ENCODE measurements at places on chromosomes 4 and X.

DNA sequence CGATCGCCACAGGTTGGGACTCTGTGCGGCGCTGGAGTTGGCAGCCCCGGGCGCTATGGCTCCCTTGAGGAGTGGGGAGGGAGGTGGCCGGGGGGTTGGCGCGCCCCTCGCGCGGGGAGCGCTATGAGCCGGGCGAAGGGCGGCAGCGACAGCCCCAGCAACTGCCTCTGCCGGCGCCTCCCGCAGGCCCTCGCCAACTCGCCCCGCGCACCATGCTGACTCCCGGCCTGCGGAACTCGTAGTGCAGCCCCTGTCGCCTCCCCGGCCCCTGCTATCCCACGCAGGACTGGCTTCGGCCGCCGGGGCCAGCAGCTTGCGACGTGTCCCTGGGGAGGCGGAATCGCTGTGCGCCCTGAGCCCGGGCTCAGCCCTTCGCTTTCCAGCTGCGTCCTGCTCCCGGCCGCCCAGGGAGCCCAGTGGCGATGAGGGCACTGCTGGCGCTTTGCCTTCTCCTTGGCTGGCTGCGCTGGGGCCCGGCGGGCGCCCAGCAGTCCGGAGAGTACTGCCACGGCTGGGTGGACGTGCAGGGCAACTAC is 415 bp downstream of the SHISA3 start:
- DNase-seq = peak; percentile 12

GRCh38 chr4:68344785-68345184 is 5.1 kb downstream of the YTHDC1 start:
- no peak for DNase-seq

GRCh38 chrX:100623001-100623400 is 13.6 kb downstream of the TSPAN6 start:
- DNase-seq = no peak

DNA sequence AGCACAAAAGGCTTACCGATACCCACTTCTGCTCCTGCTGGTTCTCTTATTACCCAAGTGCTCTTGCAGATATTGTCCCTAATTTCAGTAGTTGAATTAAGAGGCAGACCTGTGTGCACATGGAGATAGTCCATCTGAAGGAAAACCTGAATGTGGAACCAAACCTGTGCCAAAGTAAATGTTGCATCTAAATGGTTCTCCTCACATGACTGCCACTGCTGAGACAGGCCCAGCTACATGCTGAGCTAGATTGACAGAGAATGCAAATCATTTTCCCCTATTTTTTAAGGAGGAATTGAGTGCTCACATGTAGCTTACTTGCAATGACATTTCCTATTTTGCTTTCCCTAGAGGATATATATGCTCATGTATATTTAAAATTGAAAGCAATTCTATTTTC is 609.1 kb upstream of the TECRL start:
- DNase-seq = no peak

DNA sequence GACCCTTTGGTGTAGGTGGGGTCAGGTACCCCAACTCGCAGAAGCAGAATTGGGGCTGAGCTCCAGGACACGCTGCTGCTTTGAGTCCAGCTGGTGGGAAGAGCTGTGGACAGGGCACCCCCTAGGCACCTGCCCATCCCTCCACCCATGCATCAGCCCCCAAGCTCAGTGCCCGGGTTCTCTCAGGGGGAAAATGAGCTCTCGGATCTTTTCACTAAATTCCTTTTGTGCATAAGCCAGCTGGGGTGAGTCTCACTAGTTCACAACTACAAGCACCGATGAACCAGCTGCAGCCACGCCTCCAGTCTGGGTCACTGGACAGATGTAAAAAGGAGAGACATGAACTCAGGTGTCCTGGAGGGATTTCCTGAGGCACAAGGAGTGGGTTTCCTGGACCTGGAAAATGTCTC is 286.8 kb downstream of the CRLF2 start:
- no peak for DNase-seq

GRCh38 chr4:13527981-13528820 is 16.1 kb downstream of the NKX3-2 start:
- peak; percentile 48 for DNase-seq

DNA sequence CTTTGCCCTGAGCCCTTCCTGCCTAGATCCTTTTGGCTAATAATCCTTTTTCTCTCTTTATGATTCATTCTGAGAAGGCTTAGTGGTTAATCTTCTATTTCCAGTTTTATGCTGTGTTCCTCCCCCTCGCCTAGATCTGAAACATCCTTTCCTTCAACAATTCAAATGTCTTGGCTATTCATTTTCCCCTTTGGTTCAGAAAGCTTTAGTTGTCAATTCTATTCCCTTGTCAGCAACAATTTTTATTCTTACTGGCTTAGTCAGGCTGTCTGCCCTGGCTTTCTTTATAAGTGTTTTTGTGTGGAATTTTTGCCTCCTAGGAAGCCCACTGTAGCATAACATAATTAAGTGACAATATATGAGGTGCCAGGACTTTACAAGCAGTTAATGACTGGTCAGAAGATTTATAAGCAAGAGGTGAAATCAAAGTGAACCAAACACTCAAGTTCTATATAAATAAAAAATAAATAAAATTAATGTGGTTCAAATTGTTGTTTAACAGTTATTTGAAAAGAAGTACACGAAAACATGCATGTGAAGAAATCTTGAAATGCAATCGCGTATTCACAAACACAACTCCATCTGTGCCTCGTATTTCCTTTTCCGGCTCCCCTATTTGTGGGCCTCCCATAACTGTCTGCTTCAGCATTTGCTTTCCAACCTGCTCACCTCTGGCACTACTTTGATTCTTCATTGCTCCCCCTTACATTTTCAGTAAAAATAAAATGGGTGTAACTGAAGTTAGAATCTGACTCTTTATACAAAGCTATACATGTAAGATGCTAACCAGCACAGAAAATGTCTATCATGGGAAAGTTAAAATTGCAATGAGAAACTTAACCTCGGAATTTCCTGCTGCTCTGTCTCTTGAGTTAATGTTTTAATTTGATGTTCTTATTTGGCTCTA is 235.4 kb downstream of the SPRY1 start:
- no peak for DNase-seq

DNA sequence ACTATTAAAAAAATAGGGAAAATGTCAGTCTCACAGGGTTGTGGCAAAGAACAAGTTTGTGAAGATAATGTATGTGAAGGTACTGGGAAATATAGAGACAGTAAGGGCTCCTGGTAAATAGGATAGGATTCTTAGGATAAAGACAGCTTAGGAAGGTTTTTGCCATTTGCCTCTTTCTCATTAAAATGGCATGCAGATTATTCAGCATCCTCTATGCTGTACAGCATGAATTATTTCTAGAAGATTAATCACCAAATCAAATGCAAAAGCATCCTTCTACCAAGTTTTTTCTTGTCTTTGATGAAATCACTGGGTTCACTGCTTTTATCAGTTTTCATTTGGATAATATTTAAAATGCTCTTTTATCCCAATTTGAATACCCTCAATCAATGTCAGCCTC is 142.8 kb downstream of the NDST3 start:
- no peak for DNase-seq

- no peak for DNase-seq
Observed at GRCh38 chr4:126718136-126718535, 914.6 kb upstream of the INTU start.

DNA sequence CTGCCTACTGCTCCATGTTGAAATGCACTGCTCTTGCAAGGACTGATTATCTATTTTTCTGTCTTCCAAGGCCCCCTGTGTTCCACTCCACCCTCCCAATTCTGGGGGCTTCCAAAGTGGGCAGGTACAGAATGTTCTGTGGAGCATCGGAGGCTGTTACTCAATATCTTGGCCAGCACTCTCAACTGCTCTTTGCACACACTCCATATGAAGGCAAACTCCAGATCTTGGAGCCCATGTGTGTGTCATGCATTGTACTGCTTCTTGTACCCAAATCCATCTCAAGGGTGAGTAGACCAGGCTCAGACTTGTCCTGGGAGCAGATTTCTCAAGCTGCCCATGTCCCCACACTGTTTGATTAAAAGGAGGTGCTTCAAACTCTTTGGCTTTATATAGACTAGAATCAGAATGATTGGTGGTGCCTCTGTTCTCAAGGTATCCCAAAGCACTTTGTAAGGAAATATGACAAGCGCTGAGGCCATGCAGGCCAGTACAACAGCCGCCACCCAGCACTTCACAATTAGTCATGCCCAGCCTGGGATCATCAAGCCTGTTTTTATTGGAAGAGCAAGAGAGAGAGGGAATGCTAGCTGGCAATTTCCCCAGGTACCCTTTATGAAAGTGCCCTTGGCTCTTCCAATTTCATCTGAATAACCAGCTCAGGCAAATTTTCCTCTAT is 44.3 kb downstream of the AR start:
- DNase-seq = no peak

GRCh38 chr4:57053508-57053907 is 56.7 kb downstream of the IGFBP7 start:
- no peak for DNase-seq

DNA sequence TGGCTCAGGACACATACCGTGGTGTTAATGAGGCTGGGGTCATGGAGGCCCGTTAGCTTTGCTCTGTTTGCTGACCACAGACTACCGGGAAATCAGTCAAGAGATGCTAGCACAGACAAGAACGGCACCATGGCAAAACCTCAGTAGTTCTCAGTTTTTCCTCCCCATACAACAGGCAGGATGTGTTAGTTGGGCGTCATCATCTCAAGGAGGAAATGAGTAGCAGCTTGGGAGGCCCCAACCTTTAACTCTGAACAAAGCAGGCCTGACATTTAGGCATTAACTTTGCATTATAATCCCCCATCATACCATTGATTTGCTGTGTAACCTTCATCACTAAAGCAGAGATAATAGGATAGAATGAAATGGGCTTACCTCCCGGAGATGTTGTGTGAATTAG is 714.2 kb downstream of the RPA4 start:
- peak; percentile 30 for DNase-seq

- no peak for DNase-seq
Observed at GRCh38 chr4:61182915-61183314, 17.2 kb upstream of the ADGRL3 start.

- DNase-seq = no peak
Observed at GRCh38 chrX:45740291-45740690, 539.6 kb upstream of the DIPK2B start.

- no peak for DNase-seq
Observed at GRCh38 chr4:28744066-28744465, 1883.4 kb downstream of the STIM2 start.

DNA sequence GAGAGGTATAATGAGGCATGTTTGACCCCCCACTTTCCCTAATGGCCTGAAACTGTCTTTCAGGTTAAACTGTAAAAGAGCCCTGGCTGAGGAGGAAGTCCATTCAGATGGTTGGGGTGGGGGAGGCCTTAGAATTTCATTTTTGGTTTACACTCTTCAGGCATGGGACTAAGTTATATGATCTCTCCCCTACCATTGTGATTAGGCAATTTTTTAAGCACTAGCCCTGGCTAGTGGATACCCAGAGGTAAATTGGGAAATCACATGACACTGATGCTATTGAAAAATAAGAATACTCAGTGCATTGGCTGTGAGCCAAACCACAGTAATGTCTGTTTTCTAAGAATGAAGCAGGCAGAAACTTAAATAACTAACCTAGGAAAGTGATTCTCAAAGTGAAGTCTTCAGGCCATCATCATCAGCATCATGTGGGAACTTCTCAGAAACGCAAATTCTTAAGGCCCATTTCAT is 149.7 kb downstream of the RRAGB start:
- peak; percentile 3 for DNase-seq

DNA sequence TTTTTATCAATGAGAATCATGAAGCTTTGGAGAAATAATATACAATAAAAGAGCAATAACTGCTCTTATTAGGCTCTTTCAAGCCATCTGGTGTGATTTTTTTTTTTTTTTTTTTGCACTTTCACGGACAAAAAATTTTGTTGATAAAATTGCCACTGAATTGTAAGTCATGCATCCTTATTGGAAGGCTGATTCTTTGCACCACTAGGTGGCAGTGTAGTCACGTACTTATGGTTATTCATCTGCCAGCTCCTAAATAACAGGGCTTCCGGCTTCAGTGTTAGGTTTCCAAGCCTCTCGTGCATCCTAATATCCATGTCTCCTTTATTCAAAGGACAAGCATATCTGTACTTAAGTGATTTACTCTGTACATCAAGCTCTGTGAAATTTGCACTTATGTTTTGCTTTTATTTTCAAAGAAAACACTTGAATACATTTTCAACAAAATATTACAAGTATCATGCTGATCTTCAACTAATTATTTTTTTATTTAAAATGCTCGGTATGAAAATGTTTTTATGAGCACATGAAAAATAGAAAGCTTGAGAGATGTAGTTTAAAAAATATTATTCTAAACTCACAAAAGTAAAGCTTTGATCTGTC is 1578.3 kb upstream of the TENM3 start:
- DNase-seq = peak; percentile 71

DNA sequence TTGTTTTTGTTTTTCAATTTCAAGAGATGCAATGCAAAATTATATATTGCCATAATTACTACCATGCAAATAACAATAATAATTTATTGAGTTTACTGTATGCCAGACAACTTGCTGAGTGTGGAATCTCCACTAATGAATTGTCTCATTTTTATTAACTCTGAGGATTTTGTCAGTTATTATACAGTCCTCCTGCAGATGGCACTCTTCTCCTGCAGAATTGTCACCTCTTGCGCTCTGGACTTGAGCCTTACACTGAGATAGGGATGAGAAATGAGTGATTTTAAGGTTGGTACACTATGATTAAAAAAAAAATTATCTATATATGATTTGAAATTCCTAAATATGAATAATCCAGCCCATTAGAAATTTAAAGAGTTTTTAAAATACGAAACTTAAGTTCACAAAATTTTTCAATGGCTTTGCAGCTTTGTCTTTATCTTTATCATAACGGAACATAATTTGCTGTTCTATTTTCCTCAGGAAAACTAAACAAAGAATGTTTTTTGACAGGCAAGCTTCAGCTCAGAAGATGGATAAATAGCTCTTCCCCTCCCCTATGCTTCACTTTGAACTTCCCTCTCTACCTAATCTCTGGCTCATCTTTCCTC is 12.7 kb upstream of the PAQR3 start:
- peak; percentile 37 for DNase-seq

DNA sequence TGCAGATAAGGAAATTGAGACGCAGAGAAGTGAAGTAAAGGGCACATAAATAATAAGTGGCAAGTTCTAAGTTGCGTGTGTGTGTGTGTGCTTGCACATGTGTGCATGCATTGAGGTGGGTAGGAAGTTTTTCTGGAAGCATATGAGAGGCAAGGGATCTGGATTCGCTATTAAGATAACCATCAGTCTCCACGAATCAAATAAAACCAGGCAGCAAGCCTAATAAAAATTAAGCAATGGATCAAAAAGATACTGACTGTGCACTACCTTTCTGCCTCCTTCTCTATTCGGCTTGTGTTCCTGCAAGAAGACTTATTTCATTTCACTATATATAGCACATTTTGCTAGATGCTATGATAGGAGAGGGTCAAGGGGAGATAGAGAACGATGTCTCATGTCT is 23.8 kb downstream of the SLC16A2 start:
- DNase-seq = no peak

DNA sequence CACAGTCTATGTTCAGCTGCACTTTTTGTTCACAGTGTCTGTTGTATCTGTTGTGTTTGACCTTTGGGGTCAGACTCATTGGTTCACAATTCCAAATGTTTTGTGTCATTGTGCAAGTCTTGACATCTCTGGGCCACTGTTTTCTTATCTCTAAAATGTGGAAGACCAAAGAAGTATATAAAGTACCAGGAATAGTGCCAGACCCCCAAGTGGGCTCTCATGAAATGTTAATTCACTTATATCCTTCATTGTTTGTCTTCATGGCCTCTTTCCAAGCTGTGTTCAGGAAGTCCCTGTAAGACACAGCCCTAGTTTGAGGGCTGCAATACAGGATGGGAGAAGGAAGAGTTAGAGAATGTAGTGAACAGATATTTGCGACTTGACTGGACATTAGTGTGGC is 468.3 kb upstream of the BOD1L1 start:
- no peak for DNase-seq

GRCh38 chr4:16626945-16627344 is 271.5 kb downstream of the LDB2 start:
- no peak for DNase-seq

- DNase-seq = peak; percentile 36
Observed at GRCh38 chr4:146520896-146521540, 722 bp downstream of the SLC10A7 start.
